ENCODE measurements at places on chromosomes 6 and 20.

- DNase-seq = peak; percentile 91
These were observed 4.7 kb upstream of the MRGBP start for GRCh38 chr20:62791301-62792181.

GRCh38 chr20:44448753-44449546, 26.7 kb upstream of the TTPAL start:
- DNase-seq = no peak

- no peak for DNase-seq
These were observed 1228.6 kb upstream of the EYS start for GRCh38 chr6:66935612-66936011.

DNA sequence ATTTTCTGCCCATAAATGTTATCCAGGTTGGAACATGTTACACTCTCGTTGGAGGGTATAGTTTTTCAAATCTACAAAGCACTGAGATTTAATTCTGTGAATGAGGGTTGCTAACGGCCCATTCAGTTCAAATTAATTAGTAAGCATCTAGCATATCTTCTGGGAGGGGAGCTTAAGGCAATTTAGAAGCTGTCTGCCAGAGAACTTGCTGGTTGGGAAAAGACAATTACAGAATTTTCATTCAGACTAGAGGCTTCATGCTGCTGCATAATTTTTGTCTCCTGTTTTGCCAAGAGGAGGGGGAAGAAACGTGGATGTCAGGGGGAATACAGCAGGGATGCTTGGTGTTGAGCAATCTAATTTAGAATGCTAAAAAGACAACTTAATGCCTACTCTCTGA, 268.3 kb upstream of the FAM83B start:
- no peak for DNase-seq

DNA sequence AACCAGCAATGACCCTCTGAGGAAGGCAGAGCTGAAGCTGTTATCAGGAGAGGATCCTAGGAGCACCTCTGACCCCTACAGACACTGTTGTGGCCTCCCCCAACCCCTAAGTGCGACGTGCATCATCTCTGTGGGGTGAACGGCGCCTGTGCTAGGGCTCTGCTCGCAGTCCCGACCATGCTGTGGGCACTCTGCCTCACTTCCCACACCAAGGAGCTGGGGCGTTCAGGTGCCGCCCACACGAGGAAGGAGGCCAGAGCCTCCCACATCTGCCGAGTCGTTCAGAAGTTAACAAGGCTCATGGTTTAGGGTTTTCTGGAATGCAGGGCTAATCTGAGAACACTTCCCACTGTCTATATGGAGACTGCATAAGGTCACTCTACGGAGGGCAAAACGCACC, 62.1 kb downstream of the GINS1 start:
- DNase-seq = no peak

DNA sequence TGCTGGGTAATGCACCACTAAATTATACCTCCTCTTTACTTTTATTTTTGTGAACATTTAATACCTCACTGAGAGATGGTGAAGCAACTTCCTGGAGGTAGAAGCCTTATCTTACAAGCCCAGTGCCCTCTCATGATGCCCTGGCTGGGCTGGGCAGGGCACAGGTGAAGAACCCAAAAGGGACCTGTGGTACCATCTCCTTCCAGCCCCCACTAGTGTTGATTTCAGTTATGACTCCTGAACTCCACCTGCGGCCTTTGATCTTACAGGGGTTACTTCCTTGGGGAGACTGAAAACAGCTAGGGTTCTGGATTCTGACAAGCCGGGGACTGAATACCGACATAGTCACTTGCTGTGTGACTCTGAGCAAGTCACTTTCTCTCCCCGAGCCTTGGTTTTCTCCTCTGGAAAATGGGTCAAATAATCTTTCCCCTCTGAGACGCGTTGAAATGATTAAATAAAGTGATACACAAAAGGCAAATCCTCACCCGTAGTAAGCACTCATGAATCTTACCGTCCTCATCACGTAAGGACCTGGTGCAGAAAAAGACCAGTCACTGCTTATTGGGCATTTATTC, 1.2 kb downstream of the SLC13A3 start:
- DNase-seq = no peak

DNA sequence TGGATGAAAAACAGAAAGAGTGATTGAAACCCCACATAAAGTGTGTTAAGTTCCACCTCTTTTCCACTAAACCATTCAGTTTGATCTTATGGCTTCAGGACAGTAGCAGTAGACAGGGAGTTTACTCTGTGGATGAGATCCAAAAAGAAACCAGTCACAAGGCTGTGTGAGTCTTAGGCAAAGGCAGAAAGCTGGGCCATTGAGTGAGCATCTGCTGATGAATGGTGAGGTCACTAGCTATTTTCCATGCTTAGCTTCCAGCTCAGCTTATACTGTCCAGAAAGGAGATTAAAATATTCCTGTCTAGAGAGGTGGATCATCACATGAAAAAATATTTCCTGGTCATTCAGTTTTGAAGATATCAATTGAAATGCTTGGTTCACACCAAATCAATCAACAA, 1643.9 kb downstream of the HACE1 start:
- no peak for DNase-seq

DNA sequence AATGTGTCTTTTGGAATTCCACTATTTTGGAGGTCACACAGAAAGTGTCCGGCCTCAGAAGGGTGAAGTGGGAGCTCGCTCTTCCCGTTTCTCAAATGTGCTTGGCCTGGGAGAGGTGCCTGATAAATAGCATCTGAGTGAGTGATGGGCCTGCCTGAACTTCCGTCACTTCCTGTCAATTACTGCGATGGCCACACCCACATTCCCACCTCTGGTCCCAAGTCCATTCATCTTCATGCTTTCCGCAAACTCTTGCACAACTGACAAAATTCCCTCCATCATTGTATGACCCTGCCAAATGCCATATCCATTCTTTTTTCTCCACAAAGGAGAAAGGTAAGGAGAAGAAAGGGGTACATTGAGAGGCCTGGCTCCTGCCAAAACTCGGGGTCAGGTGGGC, 169.0 kb downstream of the QKI start:
- no peak for DNase-seq

All from right hindlimb (tissue), 1 donor.